ENCODE measurements at places on chromosomes 16 and 17.

- no peak for DNase-seq
These were observed 20.7 kb downstream of the SGSM2 start for GRCh38 chr17:2357931-2358434.

DNA sequence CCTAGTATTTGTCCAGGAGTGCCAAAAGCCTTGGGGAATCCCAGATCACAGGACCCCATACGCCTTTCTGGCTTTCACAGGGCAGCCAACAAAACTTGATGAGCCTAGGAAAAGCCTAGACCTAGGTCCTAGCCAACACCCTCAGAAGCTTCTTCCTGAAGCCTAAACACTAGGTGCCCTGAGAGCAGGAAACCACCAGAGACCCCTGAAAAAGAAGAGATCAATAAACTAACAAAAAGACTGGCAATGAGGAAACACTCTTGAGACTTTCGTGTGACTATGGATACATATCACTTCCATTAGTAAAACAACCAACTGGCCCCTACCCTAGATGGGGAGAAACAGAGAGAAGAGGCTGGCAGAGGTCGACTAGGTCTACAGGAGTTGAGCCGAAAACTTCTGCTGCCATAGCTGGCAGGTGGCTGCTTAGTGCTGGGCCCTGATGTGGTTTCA, 1.2 kb downstream of the ORMDL3 start:
- DNase-seq, result no peak

DNA sequence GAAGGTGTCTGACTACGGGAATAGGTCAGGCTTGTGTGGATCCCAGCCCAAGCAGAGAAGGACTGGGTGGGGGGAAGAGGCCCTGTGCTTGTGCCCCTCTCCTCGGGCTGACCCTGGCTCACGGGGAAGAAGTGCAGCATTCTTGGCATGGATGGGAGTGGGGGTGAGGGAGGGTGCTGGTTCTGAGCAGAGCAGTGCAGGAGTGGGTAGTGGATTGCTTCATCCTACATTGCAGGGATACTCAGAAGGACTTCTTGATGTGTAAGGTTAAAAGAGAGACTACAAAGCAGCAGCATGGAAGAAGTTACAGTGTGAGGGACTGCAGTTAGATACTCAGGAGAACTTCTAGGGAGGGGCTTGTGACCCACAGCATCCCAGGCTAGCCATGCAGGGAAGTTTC, 2.1 kb downstream of the ARHGAP23 start:
- no peak for DNase-seq

- DNase-seq, result no peak
These were observed 141.4 kb upstream of the GSE1 start for GRCh38 chr16:85471469-85472431.

- DNase-seq, result no peak
These were observed 177.6 kb downstream of the AIPL1 start for GRCh38 chr17:6257336-6257735.

GRCh38 chr17:83123896-83124801, 44.7 kb downstream of the METRNL start:
- DNase-seq, result no peak

DNA sequence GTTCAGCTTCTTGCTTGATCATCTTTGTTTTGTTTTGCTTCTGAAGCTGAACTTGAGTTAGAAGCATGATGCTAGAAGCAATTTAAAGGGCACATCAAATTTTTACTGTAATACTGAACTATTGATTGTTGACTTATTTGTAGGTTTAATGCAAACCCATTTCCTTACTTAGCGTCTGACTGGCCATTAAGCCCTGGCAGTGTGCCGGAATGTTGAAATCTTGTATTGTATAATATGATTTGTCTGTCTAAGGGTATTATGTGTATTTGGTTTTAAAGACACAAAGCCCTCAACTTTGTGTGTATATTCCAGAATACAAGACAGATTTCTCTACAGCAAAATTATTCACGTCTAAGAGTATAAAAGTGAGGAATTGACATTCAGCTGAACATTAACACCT, 39.7 kb downstream of the NUP93 start:
- DNase-seq, result no peak

DNA sequence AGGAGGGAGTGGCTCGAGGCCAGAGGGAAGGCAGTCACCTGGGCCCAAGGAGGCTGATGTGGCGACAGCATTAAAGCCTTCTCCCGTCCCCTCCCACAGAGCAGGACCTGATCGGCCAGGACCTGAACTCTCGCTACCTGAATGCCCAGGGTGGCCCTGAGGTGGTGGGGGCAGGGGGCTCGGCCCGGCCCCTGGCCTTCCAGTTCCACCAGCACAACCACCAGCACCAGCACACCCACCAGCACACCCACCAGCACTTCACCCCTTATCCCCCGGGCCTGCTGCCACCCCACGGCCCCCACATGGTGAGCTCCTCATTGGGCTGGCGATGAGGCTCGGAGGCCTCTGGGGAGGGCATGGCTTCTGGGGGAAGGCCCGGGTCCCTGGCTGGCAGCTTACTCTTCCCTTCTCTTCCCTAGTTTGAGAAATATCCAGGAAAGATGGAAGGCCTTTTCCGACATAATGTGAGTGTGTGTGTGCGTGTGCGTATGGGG, 6.4 kb downstream of the FBRS start:
- no peak for DNase-seq

Measured in naive thymus-derived CD4-positive, alpha-beta T cell (primary cell).